Dorsolateral prefrontal cortex (tissue), 122 donors: ENCODE measurements at places on chromosomes 3 and 15.

GRCh38 chr3:82306189-82306588, 544.7 kb upstream of the GBE1 start:
- DNase-seq, result no peak

- DNase-seq, result no peak
These were observed 147.1 kb upstream of the RGMA start for GRCh38 chr15:93235926-93236780.

- DNase-seq, result no peak
These were observed 144.8 kb downstream of the ARPP21 start for GRCh38 chr3:35784169-35784568.

- no peak for DNase-seq
These were observed 62.6 kb upstream of the ATP11B start for GRCh38 chr3:182730675-182731042.

- no peak for DNase-seq
These were observed 233.1 kb downstream of the EBLN2 start for GRCh38 chr3:73294537-73294936.

DNA sequence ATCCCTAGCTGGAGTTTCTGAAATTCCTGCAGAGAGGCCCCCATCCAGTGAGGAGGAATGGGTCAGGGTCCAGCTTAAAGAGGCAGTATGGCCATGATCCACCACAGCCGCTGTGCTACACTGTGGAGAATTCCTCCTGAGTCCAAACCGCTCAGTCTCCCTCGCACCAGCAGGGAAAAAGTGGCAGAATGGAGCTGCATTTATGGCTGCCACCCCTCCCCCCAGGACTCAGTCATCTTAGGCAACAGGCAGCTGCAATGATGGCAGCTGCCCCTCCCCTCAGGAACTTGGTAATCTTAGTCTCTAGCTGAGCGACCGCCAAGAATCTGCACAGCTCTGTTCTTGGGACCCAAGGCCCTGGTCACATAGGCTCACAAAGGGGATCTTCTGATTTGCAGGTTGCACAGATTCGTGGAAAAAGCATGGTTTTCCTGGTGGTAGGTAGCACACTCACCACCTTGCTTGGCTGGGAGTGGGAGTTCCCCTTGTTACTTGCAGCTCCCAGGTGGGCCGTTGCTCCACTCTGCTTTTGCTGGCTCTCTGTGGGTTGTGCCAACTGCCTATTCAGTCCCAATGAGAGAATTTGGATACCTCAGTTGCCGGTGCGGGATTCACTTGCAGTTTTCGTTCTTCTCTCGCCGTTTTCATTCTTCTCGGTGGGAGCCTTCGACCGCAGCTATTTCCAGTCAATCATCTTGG, 204.1 kb downstream of the STXBP5L start:
- no peak for DNase-seq

DNA sequence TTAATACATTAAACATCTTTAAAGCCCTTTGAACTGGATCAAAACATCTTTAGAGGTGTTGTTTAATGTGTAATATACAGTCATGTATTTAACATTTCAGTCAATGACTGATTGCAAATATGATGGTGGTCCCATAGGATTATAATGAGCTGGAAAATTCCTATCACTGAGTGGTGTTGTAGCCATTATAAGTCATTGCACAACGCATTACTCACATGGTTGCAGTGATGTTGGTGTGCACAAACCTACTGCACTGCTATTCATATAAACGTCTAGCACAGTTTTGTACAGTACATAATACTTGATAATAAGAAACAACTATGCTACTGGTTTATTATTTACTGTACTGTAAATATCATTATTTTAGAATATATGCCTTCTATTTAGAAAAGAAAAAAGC, 75.6 kb downstream of the DTWD1 start:
- DNase-seq, result no peak

- no peak for DNase-seq
These were observed 343.5 kb downstream of the EDEM1 start for GRCh38 chr3:5531039-5531438.

- DNase-seq, result no peak
These were observed 605.0 kb downstream of the NLGN1 start for GRCh38 chr3:174002543-174002942.

- DNase-seq, result no peak
These were observed 172.2 kb downstream of the SSR3 start for GRCh38 chr3:156382458-156383346.

GRCh38 chr3:87350367-87351199, 74.2 kb upstream of the POU1F1 start:
- no peak for DNase-seq

DNA sequence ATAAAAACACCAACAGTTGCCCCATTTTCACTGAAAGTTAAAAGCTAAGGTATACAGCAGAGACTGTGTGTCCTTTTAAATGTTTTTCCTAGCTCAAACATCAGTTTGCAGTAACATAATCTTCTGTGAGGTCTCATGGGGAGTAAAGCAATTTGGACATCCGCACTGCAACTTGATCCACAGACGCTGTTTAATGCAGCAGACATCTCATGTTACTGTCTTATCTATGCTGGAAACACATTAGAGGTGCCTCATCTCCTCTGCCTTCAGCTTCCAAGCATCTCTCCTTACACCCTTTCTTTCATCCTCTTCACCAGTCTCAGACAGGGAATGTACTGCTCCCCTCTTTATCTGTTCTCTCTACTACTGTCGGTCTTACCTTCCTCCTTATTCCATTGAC, 53.7 kb upstream of the ATP11B start:
- no peak for DNase-seq

- DNase-seq, result no peak
These were observed 117.2 kb downstream of the TBL1XR1 start for GRCh38 chr3:177080122-177080521.

DNA sequence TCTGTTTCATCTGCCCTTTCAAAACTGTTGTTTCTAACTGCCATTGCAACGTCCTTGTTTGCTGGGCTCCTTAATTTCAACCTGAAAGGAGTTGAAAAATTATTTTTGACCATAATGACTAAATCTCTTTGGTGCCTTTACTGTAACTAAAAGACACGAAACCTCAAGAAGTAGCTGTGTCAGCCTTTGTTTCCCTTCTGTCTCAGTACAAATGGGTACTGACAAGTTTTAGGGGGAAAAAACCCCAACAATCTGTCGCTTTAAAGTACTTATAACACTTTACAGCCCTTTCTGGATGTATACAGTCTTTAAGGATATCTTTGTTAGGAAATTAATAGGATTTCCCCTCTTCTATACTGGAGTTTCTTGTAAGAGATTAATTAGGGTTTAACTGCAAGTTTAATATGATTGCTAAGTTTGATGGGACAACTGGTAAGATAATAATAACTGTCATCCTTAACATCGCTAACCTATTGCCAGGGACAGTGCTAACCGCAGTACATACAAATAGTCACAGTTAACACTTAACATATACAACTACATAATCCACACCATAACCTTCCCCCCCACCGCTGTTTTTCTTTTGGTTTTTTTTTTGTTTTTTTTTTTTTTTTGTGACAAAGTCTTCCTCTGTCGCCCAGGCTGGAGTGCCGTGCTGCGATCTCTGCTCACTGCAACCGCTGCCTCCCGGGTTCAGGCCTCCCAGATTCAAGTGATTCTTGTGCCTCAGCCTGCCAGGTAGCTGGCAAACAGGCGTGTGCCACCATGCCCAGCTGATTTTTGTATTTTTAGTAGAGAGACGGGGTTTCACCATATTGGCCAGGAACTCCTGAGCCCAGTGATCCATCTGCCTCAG, 1.7 kb downstream of the GXYLT2 start:
- no peak for DNase-seq

GRCh38 chr3:127062926-127063325, 80.0 kb downstream of the PLXNA1 start:
- no peak for DNase-seq

DNA sequence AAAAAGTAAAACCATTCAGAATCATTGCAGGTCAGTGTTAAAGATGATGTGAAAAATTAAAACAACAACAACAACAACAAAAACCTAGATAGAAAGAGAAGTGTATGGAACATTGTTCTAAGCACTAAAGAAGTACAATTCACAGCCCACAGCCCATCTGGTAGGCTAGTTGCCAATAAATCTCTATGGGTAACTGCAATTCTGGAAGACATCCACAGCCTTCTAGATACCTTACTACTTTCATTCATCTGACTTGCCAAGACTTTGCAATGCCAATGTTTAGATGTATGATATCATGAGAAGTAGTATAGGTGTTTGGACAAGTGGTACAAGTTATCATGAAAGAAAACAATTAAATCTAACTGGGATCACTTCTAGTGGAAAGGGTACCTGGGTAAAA, 198.6 kb downstream of the VGLL3 start:
- DNase-seq, result no peak

GRCh38 chr3:40523781-40524180, 979 bp upstream of the ZNF621 start:
- no peak for DNase-seq

DNA sequence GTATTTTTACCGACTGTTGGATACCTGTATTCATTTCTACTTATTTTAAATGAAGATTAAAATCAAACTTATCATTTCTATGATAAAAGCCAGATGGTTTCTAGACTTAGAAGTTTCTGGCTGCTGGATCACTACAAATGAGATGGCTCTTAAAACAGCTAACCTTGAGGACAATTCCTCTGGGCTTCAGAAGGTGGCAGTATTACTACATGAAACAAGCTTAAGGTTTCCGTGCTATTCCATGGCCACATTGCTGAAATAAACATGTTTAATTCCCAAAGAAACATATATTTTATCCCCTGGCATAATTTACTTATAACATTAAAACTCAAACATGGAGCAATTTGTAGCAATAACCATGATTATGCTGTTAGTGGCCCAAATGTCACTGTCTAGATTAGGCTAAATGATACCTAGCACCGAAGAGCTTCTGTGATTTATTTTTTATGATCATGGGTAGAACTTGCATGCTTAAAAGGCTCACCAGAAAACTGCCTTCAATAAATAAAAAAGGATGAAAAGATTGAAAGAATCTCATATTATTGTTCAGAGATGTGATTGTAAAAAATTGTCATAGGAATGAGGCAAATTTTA, 204.0 kb upstream of the NANOGP8 start:
- no peak for DNase-seq

GRCh38 chr3:14153663-14154062, 24.7 kb downstream of the XPC start:
- no peak for DNase-seq

DNA sequence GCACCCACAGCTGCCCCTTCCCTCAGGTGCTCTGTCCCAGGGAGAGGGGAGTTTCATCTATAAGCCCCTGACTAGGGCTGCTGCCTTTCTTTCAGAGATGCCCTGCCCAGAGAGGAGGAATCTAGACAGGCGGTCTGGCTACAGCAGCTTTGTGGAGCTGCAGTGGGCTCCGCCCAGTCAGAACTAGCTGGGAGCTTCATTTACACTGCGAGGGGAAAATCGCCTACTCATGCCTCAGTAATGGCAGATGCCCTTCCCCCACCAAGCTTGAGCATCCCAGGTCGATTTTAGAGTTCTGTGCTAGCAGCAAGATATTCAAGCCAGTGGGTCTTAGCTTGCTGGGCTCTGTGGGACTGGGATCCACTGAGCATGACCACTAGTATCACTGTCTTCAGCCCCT, 181.2 kb upstream of the RARB start:
- DNase-seq, result no peak

GRCh38 chr15:68806220-68807060, 14.3 kb downstream of the ANP32A start:
- peak; percentile 69 for DNase-seq

DNA sequence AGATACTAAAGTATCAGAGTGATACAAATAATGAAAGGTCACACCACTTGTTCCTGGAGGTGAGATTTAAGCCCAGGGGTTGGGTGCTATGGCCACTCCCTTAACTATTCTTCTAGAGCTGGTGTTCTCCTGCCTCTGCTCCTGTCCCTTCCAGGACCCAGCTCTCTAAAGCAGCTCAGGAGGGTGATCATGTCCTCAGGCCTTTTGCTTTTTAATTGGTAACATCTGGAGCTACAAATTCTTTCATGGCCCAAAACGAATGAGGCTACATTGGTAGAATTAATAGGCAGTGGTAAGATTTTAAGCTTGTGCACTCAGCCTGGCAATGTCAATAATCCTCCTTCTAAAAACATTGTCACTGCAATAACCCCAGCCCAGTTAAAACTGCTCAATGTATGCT, 38.2 kb upstream of the CNOT10 start:
- no peak for DNase-seq

GRCh38 chr15:31317421-31318327, 9.0 kb upstream of the KLF13 start:
- DNase-seq, result no peak

- DNase-seq, result no peak
These were observed 902.6 kb upstream of the EPHA6 start for GRCh38 chr3:95911767-95912166.

DNA sequence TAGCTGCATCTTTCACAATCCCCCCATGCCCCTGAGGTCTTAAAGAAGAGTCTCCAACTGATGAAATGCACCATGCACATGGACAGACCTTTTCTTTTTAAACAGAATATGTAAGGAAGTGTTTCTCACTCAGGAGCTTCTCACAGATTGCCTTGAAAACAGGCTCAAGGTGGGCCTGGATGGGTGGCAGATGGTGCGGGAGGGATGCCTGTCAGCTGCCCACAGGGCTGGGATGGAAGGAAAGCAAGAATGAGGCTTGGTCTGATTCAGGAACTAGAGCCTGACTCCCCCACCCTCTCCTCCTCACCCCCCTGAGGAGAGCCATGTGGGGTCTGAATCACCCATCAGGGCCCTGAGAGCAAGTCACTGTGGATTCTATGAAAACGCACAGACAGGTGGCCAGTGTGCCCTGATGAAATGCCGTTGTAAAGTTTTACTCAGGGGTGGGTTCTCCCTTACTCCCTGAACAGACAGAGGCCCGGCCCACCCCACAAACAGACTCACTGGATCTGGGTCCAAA, 67.2 kb downstream of the UMPS start:
- no peak for DNase-seq

DNA sequence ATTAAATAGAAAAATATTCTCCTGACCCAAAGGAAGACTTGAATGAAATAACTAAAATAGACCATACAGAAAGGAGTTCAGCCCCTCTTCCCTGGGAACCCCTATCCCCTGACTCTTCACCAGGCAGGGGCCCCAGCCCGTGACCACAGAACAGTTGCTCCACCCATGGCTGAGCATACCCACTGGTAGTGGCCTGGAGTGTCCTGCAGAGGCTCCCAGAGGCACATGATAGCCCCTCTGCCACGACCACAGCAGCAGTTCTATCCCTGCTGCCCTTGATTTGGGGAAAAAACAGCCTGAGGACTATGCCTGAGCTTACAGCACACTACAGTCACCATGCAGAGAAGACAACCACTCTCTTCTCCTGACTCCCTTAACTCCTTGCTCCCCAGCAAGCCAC, 31.8 kb downstream of the TTC14 start:
- DNase-seq, result no peak

DNA sequence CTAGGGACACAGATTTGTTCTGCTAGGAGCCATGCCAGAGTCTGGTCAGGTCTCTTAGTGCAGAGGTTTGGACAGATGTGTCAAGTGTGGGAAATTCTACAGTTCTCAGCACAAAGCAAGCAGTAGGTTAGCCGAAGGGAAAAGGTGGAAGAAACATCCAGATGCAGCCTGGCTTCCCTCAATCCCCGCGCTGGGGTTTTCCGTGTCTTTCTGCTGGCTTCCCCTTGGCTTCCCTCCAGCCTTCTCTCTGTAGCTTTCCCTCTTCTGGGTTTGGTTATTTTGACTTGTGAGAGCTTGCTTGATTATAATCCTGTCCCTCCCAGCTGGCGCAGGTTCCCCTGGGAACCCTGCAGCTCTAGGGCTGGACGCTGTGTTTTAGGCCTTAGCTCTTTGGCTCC, 4.1 kb downstream of the TF start:
- no peak for DNase-seq

GRCh38 chr3:52847241-52847640, 12.4 kb upstream of the MUSTN1 start:
- DNase-seq, result no peak
